ENCODE measurements at places on chromosomes 2 and 18. TPM values are rescaled to one million over a fixed set of nuclear protein-coding genes. Genes with fewer than 3 reads are reported as not detected.

PCARE gene
- 0.11 TPM for total RNA-seq

IL1RN gene
- total RNA-seq, result 1.3 TPM

DNA sequence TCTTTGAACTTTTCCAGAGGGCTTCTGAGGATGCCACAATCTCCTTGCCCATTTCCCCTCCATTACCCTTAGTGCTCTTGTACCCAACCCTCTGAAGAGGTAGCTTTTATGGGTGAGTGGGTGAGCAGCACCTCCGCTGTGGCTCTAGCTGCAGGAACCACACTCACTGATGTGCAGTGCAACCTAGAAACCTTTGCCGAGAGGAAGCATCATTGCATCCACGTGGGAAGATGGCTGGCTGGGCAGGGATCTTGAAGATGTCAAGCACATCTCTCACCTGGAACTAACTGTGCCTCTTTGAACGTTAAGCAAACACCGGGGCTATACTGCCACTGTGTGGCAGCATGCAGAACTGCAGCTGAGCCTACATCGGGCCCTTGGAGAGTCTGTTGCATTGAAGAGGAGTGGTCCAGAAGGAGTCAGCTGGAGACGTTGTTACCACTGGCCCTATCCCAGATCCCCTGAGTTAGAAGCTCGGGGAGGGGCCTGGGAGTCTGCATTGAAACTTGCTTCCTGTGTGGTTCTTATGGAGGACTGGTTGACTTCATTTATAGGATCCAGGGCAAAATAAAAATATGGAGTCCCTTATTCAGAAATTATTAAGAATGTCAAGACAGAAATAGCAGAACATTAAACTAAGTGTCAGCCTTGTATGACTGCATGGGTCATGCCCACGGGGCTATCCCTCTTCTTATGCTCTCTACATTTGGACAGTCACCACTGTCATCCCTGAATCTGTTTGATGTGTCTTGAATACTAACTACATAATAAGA, 28.7 kb downstream of the IGFBP5 start:
- no peak overlapping the region for H3K27ac ChIP-seq
- H3K4me1 ChIP-seq, result peaks cover 13% of the 10 kb centered on the region
- peak; percentile 73 for DNase-seq

SRD5A2 gene
- not detected for total RNA-seq

DNA sequence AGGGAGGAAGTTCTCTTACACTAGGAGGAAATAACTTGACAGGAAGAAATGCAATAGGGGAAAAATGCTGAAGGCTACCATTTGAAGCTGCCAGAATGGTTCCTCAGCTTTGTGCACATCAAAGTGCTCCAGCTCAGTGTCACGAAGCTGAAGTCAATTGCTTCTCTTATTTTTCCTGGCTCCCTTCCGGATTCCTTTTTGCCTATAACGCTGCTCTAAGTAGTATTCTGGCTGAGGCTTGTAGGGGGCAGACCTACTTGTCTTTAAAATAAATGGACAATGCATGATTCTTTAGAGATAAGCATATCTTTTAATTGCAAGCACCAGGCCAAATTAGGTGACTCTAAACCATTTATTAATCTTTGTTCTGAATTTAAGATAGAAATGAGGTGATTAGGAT, 60.3 kb upstream of the SCN1A start:
- H3K36me3 ChIP-seq, result no peaks in the 10 kb centered on the region
- H3K27me3 ChIP-seq, result no peaks in the 10 kb centered on the region
- DNase-seq, result no peak
- no peak overlapping the region for H3K4me3 ChIP-seq
- H3K4me1 ChIP-seq, result no peaks in the 10 kb centered on the region

DNA sequence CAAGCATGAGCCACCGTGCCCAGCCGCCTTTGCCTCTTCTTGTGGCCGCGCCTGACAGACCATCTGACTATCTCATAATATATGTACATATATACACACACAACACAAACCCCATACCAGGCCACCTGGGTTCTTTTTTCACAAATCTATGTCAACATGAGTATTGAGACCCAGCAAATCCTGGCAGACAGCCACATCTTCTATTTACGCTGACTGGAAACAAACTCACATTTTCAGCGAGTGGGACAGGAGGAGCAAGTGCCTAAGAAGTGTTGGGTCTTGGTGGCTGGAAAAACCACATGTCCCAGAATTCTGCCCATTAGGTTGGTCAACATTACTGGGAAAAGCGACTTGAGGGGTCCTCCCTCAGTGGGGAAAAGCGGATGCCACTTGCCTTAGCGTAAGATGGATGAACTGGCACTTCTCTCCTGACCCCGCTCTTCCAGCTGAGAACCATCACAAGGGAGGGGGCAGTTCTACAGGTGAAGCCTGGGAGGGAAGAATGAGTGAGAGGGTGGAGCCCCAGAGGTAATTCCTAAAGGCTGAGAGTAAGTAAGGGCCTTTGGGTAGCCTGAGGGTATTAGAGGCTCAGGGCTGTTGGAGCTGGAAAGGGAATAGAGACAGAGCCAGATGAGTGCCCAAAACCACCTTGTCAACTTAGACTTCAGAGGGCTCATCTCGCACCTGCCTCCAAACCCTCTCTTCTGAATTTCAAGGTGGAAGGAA, 1.9 kb downstream of the SCYGR3 start:
- H3K4me3 ChIP-seq, result no peak overlapping the region
- DNase-seq, result no peak
- no peaks in the 10 kb centered on the region for H3K27me3 ChIP-seq
- H3K27ac ChIP-seq, result no peak overlapping the region
- H3K4me1 ChIP-seq, result no peaks in the 10 kb centered on the region
- H3K36me3 ChIP-seq, result no peaks in the 10 kb centered on the region

DNA sequence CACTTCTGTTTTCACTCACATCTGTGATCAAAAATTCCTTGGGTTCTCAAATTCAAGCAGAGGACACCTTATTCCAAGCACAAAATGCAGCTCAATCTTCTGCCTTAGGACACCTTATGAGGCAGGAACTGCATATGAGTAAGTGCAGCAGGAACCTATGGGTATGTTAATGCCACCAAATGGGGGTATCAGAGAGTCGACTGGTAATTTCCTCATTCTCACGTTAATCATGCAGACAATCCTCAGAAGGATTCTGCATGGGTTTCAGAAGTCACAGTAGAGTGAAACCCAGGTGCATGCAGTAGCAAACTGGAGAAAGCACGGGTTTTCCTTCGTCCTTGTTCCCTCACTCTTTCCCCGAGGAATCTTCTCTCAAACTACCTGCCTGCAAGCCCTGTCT, 452.8 kb downstream of the CBLN2 start:
- no peaks in the 10 kb centered on the region for H3K36me3 ChIP-seq
- no peak overlapping the region for H3K4me3 ChIP-seq
- H3K27ac ChIP-seq, result no peak overlapping the region

GRCh38 chr2:80971-81736, 34.8 kb upstream of the FAM110C start:
- H3K27me3 ChIP-seq, result no peaks in the 10 kb centered on the region
- H3K36me3 ChIP-seq, result no peaks in the 10 kb centered on the region
- H3K4me3 ChIP-seq, result no peak overlapping the region
- no peak overlapping the region for H3K27ac ChIP-seq
- no peaks in the 10 kb centered on the region for H3K4me1 ChIP-seq

TBR1 gene
- total RNA-seq, result 0.11 TPM

- no peaks in the 10 kb centered on the region for H3K4me1 ChIP-seq
- DNase-seq, result no peak
- no peaks in the 10 kb centered on the region for H3K36me3 ChIP-seq
- H3K27ac ChIP-seq, result no peak overlapping the region
Observed at GRCh38 chr2:101931402-101931801, 60.4 kb upstream of the IL1R2 start.

DNA sequence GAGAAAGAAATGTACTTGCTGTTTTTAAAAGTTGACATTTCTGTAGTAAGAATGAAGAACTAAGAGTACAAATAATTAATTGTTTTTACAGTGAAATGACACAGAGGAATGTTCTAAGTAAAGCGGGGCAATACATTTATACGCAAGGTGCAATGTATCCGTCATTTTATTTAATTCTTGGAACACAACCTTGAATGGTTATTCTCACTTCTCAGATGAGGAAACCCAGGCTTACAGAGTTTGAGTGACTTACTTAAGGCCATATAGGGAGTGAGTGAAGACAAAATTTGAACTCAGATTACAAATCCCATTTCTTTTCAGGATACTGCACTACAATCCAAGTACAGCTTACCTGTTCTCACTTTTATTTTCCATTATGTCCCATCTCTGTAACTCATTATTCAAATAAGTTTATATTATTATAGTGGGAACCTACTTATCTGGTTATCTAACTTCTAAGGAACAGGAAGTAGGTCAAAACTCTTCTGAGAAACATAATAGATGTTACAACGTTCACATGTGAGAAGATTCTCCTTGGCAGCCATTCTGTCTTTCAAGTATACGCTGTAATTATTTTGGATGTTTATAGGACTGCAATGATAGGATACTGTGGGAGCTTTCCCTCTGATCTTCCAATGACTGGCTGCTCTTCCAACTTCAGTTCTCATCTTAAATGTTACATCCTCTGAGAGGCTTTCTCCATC, 12.3 kb upstream of the STK17B start:
- H3K27me3 ChIP-seq, result no peaks in the 10 kb centered on the region
- H3K4me1 ChIP-seq, result no peaks in the 10 kb centered on the region
- no peak overlapping the region for H3K4me3 ChIP-seq
- no peak for DNase-seq
- no peak overlapping the region for H3K27ac ChIP-seq

GRCh38 chr18:55489034-55489986, 98.7 kb downstream of the TCF4 start:
- no peak overlapping the region for H3K4me3 ChIP-seq
- H3K36me3 ChIP-seq, result no peaks in the 10 kb centered on the region
- DNase-seq, result no peak
- H3K27ac ChIP-seq, result no peak overlapping the region

DNA sequence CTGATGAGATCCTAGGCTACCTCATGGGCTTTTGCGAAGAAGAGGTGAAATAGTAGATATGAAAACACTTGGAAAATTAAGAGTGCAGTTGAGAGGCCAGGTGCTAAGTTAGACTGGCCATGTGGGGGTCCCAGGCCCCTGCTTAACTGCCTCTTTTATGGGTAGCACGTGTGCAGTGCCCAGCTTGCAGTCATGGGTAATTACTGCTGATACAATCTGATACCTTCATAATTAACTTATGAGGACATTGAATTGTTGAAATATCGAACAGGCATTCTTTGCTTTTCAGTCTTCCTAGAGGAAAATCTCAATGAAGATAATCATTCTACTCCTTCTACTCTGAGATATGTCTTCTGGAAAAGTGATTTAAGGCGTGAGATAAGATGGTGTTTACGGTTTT, 11.6 kb downstream of the TRAF3IP1 start:
- H3K36me3 ChIP-seq, result peaks cover 20% of the 10 kb centered on the region
- peaks cover 24% of the 10 kb centered on the region for H3K4me1 ChIP-seq
- H3K27ac ChIP-seq, result no peak overlapping the region
- H3K4me3 ChIP-seq, result no peak overlapping the region
- no peaks in the 10 kb centered on the region for H3K27me3 ChIP-seq

DNA sequence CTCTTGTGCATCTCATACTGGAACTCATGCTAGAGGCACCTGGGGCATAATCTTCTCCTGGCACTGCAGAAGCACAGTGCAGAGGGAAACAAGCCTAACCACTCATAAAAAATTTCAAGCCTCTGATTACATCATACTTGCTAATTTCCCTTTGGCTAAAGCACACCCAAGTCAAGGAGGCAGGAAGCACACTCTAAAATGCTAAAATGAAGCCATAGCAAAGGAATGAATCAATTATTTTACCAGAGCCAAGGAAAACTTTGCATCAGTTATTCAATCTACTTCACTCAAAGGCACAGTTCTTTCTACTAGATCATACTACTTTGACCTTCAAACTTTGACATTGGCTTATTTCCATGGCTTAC, 79.6 kb upstream of the SPOPL start:
- H3K36me3 ChIP-seq, result no peaks in the 10 kb centered on the region
- peak; percentile 3 for DNase-seq
- H3K4me1 ChIP-seq, result peaks cover 6% of the 10 kb centered on the region

DNA sequence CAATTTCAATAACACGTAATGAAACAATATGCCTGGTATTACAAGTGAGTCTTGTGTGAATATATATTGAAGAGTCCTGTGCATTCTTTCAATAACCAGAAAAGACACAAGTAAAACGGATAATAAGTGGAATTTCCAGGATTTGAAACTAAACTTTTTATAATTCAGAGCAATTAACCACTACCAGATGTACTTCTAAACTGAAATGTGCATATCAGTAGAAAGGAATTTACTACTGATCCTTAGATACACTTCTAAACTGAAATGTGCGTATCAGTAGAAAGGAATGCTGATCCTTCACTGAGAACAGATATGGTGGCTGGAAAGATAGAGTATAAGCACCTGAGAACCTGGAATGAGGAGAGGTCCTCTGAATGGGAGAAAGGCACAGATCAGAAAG, 470.9 kb upstream of the SPHKAP start:
- no peak overlapping the region for H3K27ac ChIP-seq
- no peaks in the 10 kb centered on the region for H3K4me1 ChIP-seq
- H3K27me3 ChIP-seq, result no peaks in the 10 kb centered on the region
- DNase-seq, result no peak
